Activated B cell treated with CpG ODN at 0.5 μM for 24 hours (primary cell): ENCODE measurements at places on chromosomes 6 and 20. TPM values are rescaled to one million over a fixed set of nuclear protein-coding genes. Genes with fewer than 3 reads are reported as not detected.
A peak's percentile ranks its signal among the peaks of the same experiment; 100 is the strongest.

Gene SLC22A16
- not detected in 2 replicates for total RNA-seq

Gene C6orf58
- total RNA-seq, result not detected in 2 replicates

Gene DXO
- 23.7 and 29.4 TPM in 2 replicates for total RNA-seq

Gene MEI4
- total RNA-seq, result not detected in 2 replicates

Gene CRIP3
- total RNA-seq, result 42.2 and 49.9 TPM in 2 replicates

Gene COL10A1
- not detected in 2 replicates for total RNA-seq

Gene PLG
- 0.27 and 0.31 TPM in 2 replicates for total RNA-seq

Gene MACROD2
- total RNA-seq, result 54.8 and 55.1 TPM in 2 replicates

Gene HAO1
- not detected in 2 replicates for total RNA-seq

- H3K4me1 ChIP-seq, result peaks cover 46% of the 10 kb centered on the region
- no peaks in the 10 kb centered on the region for H3K27me3 ChIP-seq
- H3K4me3 ChIP-seq, result peak overlapping the region; percentile 94
- peak overlapping the region; percentile 97 for H3K27ac ChIP-seq
- peaks cover 34% of the 10 kb centered on the region for H3K36me3 ChIP-seq
- DNase-seq, result no peak
Observed at GRCh38 chr6:53349209-53349693, 501 bp upstream of the ELOVL5 start.

GRCh38 chr20:62291251-62292066, 11.3 kb upstream of the ADRM1 start:
- H3K4me1 ChIP-seq, result peaks cover 38% of the 10 kb centered on the region
- DNase-seq, result no peak

DNA sequence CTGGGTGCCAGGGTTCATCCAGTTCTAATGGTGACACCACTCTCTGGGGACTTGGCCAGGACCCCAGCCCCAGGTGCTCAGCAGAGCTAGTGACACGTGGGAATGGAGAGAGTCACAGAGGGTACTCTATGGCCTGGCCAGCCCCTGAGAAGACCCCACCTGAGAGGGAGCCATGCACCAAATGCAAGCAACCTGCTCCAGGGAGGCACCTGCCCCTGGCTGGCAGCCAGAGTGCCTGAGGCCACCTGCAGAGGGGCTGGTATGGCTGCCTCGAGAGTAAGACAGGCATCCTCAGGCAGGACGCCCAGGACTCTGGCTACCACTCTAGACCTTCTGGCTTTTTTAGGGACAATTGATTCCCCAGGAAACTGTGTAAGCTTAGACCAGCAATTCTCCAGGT, 38.6 kb upstream of the CST7 start:
- no peak overlapping the region for H3K4me3 ChIP-seq
- no peak overlapping the region for H3K27ac ChIP-seq
- no peaks in the 10 kb centered on the region for H3K27me3 ChIP-seq
- no peaks in the 10 kb centered on the region for H3K4me1 ChIP-seq
- peaks cover 2% of the 10 kb centered on the region for H3K36me3 ChIP-seq

- DNase-seq, result no peak
- H3K4me3 ChIP-seq, result no peak overlapping the region
- H3K27ac ChIP-seq, result no peak overlapping the region
- H3K27me3 ChIP-seq, result no peaks in the 10 kb centered on the region
Observed at GRCh38 chr6:130863415-130864230, 36.4 kb downstream of the SMLR1 start.

GRCh38 chr6:106011476-106011875, 74.7 kb upstream of the PRDM1 start:
- no peaks in the 10 kb centered on the region for H3K36me3 ChIP-seq
- no peak for DNase-seq
- no peak overlapping the region for H3K27ac ChIP-seq
- no peaks in the 10 kb centered on the region for H3K4me1 ChIP-seq
- peaks cover 9% of the 10 kb centered on the region for H3K27me3 ChIP-seq

GRCh38 chr6:169271158-169271876, 17.7 kb upstream of the THBS2 start:
- H3K27ac ChIP-seq, result no peak overlapping the region
- no peak for DNase-seq
- H3K4me3 ChIP-seq, result no peak overlapping the region
- peaks cover 7% of the 10 kb centered on the region for H3K27me3 ChIP-seq
- no peaks in the 10 kb centered on the region for H3K4me1 ChIP-seq

DNA sequence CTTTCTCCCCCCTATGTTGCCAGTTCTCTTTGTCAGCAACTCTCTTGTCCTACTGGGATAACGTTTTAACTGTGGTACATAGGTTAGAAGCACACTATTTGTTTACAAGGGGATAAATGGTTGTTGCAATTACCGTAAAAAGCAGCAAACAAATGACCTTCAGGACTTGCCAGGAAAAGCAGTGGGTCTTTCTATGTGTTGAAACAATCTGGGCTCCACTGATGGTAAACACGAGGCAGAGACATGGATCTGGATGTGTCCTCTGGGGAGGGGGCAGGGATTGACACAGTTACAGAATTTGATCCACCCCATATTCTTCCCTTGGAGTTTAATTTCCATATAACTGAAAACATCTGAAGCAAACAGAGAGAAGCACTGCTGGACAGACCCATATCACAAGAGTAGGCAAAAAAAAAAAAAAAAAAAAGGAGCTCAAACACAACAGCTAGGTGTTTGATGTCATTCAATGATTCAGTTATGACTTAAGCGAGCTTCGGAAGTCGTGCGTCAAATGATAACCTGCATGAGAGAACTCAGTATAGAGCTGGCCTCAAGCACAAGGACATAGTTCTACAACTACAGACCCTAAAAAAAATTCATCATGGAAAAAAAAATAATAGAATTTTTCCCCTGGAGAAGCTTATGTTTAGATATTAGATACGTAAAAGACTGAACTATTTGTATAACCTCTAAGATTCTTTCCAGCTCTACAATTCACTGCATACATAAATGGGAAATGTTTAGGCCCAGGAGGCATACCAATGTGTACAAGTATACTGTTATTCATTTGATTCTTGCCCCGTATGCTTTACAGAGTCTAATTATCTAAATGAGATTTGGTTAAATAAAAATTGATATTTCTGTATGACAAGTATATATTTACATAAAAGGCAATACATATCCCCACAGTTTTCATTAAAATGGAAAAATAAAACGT, 127.7 kb downstream of the ALDH8A1 start:
- H3K36me3 ChIP-seq, result no peaks in the 10 kb centered on the region
- peaks cover 2% of the 10 kb centered on the region for H3K27me3 ChIP-seq
- no peak overlapping the region for H3K27ac ChIP-seq
- DNase-seq, result no peak
- H3K4me3 ChIP-seq, result no peak overlapping the region
- H3K4me1 ChIP-seq, result peaks cover under 1% of the 10 kb centered on the region

GRCh38 chr20:4130404-4131189, 115.2 kb upstream of the RNF24 start:
- DNase-seq, result no peak
- no peaks in the 10 kb centered on the region for H3K4me1 ChIP-seq
- H3K27me3 ChIP-seq, result peaks cover 31% of the 10 kb centered on the region
- no peak overlapping the region for H3K27ac ChIP-seq
- H3K4me3 ChIP-seq, result no peak overlapping the region

DNA sequence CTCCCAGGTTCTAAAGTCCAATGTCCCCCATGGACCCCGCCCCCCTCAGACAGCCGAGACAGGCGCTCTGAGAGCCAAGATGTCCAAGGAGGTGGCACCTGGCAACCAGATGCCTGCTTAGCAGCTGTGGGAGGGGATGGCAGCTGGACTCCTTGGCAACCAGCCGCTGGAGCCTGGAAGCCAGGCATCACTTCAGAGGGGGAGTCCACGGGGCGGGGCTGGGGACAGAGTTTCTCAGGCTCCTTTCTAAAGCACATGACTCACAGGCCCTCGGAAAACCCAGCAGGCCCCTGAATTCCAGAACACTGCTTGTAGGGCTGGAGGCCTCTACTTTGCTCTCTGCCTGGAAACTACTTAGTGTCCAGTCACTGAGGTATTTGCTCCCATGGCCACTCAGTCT, 51.5 kb downstream of the PREX1 start:
- peaks cover 21% of the 10 kb centered on the region for H3K36me3 ChIP-seq
- no peak for DNase-seq
- H3K4me1 ChIP-seq, result peaks cover 43% of the 10 kb centered on the region
- peak overlapping the region; percentile 89 for H3K27ac ChIP-seq
- no peak overlapping the region for H3K4me3 ChIP-seq
- no peaks in the 10 kb centered on the region for H3K27me3 ChIP-seq

DNA sequence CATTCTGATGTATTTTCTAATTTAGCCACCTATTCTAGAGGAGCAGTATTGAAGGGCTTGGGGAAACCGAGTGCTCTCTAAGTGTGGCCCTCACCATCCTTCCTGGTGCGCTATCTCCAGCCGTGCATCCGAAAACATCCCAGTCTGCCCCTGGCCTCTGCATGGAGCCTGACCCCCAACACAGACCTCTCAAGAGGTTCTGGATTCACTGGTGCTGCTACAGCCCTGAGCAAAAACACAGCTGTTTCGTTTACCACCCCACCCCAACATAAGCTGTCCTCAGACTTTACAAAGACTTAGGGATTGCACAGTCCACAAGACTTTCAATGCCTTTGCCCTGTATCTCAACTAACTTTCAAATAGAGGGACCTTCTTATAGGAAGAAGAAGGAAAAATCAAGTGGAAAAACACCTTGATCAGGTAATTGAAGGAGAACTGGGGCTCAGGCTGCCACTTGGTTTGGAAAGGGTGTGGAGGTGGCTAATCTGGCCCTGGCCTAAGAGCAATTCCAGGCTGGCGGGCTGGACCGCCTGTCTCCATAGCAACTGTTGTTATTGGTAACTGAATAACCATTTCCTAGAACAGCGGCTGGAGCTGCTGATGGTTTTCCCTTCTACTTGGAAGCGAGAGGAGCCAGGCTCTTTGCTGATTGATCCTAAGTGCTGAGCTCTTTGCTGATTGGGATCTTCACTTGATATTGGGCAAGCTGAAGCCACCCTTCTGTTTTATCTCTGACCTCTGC, 90.2 kb upstream of the TOX2 start:
- no peaks in the 10 kb centered on the region for H3K36me3 ChIP-seq
- no peak for DNase-seq
- no peak overlapping the region for H3K4me3 ChIP-seq
- peaks cover 7% of the 10 kb centered on the region for H3K4me1 ChIP-seq

DNA sequence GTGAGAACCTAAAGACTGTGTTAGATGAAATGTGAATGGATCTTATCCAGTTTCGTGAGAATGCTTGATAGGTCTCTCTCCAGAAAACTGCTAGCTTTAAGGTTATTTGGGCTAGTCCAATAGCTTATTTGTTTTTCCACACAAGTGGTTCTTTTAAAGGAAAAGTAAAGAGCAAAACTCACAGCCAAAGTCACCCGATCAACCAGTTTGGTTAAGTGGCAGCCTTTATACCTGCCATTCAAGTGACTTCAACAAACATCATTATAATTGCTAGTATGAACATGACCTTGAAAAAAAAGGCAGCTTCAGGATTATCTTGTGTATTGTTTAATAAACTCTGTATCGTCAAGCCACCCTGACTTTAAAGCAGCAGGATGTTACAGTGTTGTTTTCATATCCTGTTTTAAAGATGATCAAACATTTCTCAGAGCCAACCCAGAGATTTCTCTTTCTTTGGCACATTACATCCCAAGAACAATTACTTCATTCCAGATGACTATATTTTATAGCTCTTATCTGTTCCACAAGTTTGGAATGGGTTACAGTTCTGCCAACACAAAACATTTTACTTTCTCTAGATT, 253.4 kb downstream of the EPHA7 start:
- no peaks in the 10 kb centered on the region for H3K27me3 ChIP-seq
- H3K36me3 ChIP-seq, result no peaks in the 10 kb centered on the region
- no peaks in the 10 kb centered on the region for H3K4me1 ChIP-seq
- no peak overlapping the region for H3K4me3 ChIP-seq

DNA sequence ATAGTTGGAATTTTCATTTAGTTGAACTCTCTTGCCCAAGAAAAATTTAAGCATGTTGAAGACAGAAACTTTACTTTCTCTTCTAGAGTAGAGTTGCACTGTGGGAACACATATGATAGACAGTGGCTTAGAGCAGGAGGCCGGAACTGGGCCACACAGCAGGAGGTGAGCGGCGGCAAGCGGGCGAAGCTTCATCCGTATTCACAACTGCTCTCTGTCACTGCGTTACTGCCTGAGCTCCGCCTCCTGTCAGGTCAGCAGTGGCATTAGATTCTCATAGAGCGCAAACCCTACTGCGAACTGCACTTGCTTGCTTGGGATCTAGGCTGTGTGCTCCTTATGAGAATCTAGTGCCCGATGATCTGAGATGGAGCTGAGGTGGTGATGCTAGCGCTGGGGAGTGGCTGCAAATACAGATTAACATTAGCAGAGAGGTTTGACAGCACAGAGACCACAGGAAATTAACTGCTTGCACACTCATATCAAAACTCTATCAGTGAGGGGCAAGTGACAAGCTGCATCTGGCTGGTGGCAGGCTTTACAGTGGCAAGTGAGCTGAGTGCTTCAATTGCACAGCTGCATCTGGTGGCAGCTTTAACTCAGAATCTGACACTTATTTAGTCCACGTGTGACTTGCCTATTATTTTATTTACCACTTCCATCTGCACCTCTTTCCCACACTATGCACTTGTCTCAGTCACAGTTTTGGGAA, 174.9 kb upstream of the C6orf118 start:
- no peaks in the 10 kb centered on the region for H3K36me3 ChIP-seq
- no peaks in the 10 kb centered on the region for H3K27me3 ChIP-seq
- no peak overlapping the region for H3K27ac ChIP-seq
- H3K4me1 ChIP-seq, result no peaks in the 10 kb centered on the region
- H3K4me3 ChIP-seq, result no peak overlapping the region

DNA sequence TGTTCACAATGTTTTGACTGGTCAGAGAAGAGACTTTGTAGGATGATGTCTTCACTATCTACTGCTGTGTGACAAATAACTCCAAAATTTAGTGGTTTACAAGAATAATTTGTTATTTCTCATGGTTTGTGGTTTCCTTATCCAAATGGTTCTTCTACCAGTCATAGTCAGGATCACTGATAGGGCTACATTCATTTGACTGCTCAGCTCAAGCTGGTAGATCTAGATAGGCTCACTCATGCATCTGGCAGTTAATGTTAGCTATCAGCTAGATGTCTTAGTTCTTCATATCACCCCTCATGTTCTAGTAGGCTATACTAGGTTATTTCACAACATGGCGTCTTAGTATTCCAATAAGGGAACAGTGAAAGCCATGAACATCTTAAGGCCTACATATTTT, 131.0 kb downstream of the ID4 start:
- no peak for DNase-seq
- no peak overlapping the region for H3K27ac ChIP-seq
- no peaks in the 10 kb centered on the region for H3K36me3 ChIP-seq
- H3K4me3 ChIP-seq, result no peak overlapping the region
- H3K4me1 ChIP-seq, result no peaks in the 10 kb centered on the region
- H3K27me3 ChIP-seq, result no peaks in the 10 kb centered on the region

GRCh38 chr6:144534180-144534579, 249.0 kb downstream of the UTRN start:
- no peak overlapping the region for H3K27ac ChIP-seq
- no peaks in the 10 kb centered on the region for H3K27me3 ChIP-seq
- H3K4me1 ChIP-seq, result no peaks in the 10 kb centered on the region
- no peak overlapping the region for H3K4me3 ChIP-seq
- peaks cover 66% of the 10 kb centered on the region for H3K36me3 ChIP-seq

DNA sequence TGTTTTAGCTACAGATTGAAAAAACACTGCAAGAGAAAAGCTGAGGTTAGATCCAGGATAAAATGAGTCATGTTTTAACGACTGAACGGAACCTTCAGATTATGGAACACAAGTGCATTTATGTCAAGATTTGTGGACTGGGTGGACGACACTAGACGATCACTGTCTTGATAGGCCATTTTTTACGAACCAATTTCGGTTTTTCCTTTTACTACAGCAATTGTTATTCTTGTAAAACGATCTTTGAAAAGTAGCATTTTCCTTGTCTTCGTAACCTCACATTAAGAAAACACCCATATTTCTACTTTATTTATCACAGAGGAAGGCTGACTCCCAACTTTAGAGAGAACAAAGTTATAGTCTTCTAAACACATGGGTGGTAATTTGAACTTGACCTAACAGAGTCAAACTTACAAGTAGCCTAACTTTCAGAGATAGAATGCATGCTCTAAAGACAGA, 294.2 kb upstream of the TCF21 start:
- H3K27ac ChIP-seq, result no peak overlapping the region
- H3K4me1 ChIP-seq, result no peaks in the 10 kb centered on the region
- DNase-seq, result no peak
- no peaks in the 10 kb centered on the region for H3K36me3 ChIP-seq
